Activated CD4-positive, CD25-positive, alpha-beta regulatory T cell treated with anti-CD3 and anti-CD28 coated beads, Interleukin-2, amount 50 U/mL, for 24 hours (primary cell): ENCODE measurements at places on chromosomes 11 and 22.

- ATAC-seq, result peak; percentile 84
These were observed 13.2 kb downstream of the MYH9 start for GRCh38 chr22:36374603-36375024.

GRCh38 chr22:30276039-30276438, 9.4 kb upstream of the OSM start:
- ATAC-seq, result peak; percentile 35

DNA sequence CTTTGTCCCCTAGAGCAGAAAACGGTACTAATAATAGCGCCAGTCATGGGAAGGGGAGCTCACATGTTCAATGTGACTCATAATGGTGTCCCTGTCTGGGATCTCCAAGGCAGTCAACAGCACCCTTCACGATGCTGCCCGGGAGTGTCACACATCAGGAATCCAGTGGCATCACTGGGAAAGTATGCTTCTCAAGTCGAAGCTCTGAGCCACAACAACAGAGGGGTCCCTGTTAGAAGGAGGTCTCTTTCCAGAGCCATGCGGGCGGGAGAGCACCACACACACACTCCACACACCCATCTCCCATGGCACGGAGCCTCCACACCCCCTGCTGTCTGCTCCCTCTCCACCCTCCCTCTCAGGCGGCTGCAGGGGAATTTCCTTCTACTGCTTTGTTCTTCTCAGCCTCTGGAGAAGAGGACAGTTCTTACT, 119.7 kb downstream of the ETS1 start:
- no peak for ATAC-seq

- ATAC-seq, result no peak
These were observed 133.4 kb downstream of the EHF start for GRCh38 chr11:34754171-34754823.

DNA sequence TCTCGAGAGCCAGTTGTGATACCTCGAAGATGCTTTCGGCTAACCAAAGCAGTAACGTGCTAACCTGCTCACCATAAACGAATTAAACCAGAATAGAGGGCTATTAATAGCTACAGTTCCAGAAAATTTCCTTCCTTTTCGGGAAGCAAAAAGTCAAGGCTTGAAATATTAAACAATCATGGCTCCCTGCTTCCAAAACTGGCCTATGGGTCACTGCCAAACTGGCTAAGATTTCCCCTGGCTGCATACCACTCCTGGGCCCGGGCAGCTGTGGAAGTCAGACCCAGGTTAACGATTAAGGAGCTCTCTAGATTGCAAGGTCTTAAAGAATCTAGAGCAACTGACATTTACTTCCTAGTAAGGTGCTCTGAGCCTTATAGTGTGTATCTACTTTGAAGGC, 1.7 kb downstream of the AMOTL1 start:
- no peak for ATAC-seq

DNA sequence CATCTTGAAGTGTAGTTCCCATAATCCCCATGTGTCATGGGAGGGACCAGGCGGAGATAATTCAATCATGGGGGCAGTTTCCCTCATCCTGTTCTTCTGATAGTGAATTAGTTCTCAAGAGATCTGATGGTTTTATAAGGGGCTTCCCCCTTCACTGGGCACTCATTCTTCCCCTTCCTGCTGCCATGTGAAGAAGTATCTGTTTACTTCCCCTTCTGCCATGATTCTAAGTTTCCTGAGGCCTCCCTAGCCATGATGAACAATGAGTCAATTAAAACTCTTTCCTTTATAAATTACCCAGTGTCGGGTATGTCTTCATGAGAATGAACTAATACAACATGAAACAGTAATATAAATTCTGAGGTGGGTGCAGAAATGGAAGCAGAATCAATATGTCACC, 12.1 kb upstream of the SPTBN2 start:
- no peak for ATAC-seq

DNA sequence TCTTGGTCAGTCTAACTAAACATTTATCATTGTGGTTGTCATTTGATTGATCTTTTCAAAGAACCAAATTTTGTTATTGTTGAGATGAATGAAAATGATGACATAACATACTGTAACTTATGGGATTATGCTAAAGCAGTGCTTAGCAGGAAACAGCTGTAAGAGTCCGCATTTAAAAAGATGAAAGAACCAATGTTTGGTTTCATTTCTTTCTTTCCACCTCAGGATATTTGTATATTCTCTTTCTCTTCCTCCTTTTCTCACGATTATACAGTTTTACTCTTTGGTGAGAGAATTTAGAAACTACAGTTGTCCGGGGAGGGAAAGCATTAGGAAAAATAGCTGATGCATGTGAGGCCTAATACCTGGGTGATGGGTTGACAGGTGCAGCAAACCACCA, 23.1 kb downstream of the PIH1D2 start:
- no peak for ATAC-seq

- no peak for ATAC-seq
These were observed 955.7 kb downstream of the DLG2 start for GRCh38 chr11:84671325-84671999.

DNA sequence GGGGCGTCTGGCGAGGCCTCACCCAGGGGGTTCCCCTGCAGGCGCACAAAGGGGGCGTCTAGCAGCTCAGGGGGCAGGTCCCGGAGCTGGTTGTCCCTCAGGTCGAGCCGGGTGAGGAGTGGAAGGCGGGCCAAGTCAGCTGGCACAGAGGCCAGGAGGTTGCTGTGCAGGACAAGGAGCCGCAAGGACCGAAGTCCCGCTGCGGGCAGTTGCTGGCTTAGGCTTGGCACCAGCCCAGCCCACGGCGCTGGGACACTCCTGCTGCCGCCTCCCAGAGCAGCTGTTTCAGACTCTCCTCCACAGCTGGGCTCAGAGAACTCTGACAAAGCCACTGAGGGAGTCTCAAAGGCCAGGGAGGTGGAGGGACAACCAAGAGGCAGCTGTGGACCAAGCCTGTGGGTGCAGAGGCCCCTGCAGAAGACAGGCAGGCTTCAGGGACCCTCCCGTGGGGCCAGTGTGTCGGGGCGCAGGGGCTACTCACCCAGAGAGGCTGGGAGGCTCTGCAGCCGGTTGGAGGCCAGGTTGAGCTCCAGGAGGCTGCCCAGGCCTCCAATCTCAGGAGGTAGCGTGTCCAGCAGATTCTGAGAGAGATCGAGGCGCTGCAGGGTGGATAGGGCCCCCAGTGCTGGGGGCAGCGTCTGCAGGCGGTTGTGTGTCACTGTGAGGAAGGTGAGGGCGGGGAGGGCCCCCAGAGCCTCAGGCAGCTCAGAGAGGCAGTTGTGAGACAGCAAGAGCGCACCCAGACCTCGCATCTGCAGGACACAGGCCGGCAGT, 2.2 kb downstream of the PIDD1 start:
- ATAC-seq, result no peak

DNA sequence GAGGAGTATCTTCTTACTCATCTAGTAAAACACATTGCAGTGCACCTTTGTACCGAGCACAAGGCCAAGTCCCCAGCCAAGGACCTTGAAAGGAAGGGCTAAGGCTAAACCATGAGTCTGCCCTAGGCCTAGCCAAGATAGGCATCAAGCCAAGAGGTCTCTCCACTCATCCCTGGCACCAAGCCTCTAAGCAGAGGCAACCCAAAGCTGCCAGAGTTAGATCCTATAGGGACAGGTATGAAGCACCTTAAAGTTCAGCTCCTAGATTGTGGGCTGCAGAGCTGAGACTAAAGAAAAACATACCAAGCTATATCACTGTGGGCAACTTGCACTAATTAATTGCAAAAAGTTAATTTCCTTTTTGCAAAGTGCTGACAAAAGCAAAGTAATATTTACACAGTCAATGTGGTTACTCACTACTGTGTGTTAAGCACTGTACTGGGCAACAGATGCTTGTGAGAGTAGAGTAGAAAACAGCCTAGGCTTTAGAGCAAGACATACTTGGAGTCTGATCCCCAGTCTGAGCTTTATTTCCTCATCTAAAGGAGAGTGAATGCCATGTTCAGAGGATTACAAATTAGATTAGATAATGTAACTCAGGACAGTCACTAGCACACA, 7.2 kb downstream of the COA4 start:
- no peak for ATAC-seq

DNA sequence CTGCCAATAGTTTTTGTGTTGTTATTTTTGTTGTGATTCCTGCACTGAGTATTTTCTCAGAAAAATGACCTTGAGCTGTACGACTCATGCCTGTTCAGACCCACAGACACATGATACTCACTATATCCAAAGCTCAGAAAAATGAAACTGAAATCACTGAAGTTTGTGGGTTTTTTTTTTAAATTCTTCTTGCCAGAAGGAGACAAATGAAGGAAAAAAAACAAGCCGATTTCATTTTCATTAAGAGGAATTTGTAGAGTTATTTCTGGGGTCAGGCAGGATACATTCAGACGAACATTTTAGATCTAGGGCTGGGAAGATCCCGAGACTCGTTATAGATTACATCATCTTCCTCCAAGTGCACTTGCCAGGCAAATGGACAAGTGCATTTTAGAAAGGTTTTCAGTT, 60.4 kb downstream of the BMAL1 start:
- ATAC-seq, result peak; percentile 67

- no peak for ATAC-seq
These were observed 6.8 kb upstream of the OR10A2 start for GRCh38 chr11:6855971-6856541.

DNA sequence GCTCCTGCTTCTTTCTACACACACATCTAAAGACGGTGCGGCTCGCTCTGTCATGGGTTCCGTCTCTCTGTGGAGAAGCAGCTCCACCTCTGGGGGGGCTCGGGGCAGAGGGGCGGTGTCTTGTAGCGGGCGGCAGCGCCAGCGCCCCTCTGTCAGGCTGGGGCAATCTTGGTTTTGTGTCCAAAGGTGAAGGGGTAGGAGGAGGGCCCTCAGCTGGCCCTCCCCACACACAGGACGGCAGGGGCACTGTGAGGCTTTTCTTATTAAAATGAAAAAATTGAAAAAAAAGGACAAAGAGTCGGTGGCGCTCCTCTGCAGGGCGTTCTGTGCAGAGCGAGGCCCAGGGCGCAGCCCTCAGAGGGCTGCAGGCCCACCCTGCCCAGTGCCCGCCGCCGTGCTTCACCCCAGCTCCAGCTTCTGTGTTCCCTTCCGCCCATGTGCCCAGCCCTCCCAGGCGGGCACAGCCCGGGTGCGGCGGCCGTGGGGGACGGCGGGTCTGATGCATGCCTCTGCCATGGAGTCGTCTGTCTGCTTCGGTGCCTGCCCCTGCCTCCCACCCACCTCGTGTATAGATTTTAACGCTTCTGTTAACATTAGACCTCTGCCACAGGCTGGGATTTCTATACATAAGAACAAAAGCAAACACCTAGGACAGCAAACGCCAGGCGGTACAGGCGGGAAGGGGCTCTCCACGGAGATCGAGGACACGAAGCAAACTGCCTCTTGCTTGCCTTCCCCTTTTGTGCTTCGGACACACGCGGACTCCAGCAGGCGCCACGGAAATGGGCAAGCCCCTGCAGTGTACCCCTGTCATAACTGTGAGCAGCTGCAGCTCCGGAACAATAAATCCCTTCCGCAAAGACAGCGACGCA, 24.5 kb downstream of the MOB2 start:
- ATAC-seq, result no peak

- ATAC-seq, result peak; percentile 33
These were observed 15.9 kb upstream of the MMP7 start for GRCh38 chr11:102546427-102546826.

DNA sequence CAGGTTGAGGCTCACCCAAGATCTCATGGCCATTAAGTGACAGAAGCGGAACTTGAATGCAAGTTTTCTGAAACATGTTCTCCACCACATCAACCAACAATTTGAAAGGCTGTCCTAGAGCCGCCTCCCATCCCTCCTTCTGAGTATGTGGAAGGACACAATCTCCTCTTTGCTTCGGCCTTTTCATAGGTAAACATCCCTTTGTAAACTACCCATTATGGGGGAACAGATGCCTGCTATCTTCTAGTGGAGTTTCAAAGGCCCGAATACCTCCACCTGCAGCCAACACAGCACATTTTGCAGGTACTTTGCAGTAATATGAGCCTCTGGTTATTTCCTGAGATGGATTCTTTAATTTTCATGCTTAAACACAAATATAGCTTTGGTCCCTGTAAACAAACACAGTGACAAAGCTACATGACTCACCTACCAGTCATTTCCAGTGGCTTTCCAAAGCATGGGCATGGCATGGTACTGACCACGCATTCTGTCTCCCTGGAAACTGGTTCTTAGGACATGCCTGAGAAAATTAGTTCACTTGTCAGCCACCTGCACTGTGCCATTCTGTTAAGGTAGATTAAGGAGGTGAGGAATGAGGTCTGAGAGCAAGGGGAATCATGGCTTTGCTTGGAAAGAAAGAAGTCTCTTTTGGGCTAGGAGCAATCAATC, 60.2 kb downstream of the EHF start:
- no peak for ATAC-seq

DNA sequence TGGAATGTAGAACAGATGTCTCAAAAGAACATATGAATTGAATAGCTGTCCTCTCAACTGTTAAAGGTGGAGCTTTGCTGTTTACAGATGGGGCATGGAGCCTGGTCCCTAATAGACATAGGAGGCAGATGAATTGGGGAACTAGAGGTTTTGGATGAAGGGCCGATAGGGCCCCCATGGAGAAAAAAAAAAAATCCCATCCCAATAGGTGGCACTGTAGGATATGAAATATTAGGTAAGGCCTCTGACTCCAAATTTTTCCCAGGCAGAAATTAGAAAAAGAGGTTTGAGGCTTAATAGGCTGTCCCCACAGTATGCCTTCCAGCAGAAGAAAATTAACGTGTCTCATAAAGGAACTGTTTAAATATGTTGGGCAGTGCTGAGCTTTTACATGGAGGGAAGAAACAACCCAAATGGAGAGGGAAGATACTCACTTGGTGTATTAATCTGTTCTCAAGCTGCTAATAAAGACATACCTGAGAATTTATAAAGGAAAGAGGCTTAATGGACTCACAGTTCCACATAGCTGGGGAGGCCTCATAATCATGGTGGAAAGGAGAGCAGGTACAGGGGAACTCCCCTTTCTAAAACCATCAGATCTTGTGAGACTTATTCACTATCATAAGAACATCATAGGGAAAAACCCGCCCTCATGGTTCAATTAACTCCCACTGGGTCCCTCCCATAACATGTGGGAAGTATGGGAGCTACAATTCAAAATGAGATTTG, 30.1 kb upstream of the TMEM45B start:
- ATAC-seq, result no peak
